H7 (cell line): ENCODE measurements at places on chromosomes 4 and X.
A peak's percentile ranks its signal among the peaks of the same experiment; 100 is the strongest.

DNA sequence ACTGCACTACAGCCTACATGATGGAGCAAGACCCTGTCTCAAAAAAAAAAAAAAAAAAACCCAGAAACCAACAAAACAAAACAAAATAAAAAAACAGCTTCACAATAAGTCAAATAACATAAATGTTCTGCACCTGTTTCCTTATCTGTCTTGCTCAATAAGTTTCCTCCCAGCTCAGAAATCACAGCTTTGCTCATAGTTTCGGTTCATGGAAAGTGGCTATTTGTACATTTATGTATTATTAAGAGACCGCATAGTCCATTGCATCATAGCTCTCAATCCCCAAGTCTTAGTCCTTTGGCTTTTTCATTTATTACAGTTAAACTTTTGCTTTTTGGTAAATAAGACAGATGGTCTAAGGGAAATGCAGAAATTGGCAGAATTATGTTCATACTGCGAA, 24.4 kb upstream of the CFAP299 start:
- no peak for DNase-seq

DNA sequence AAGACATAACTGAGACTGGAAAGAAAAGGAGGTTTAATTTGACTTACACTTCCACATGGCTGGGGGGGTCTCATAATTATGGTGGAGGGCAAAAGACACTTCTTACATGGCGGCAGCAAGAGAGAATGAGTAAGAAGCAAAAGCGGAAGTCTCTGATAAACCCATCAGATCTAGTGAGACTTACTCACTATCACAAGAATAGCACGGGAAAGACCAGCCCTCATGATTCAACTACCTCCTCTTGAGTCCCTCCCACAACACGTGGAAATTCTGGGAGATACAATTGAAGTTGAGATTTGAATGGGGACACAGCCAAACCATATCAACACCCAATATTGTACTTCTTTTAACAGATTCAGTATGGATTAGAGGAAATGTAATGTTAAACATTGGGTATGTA, 646.6 kb downstream of the ANKRD50 start:
- DNase-seq, result no peak

DNA sequence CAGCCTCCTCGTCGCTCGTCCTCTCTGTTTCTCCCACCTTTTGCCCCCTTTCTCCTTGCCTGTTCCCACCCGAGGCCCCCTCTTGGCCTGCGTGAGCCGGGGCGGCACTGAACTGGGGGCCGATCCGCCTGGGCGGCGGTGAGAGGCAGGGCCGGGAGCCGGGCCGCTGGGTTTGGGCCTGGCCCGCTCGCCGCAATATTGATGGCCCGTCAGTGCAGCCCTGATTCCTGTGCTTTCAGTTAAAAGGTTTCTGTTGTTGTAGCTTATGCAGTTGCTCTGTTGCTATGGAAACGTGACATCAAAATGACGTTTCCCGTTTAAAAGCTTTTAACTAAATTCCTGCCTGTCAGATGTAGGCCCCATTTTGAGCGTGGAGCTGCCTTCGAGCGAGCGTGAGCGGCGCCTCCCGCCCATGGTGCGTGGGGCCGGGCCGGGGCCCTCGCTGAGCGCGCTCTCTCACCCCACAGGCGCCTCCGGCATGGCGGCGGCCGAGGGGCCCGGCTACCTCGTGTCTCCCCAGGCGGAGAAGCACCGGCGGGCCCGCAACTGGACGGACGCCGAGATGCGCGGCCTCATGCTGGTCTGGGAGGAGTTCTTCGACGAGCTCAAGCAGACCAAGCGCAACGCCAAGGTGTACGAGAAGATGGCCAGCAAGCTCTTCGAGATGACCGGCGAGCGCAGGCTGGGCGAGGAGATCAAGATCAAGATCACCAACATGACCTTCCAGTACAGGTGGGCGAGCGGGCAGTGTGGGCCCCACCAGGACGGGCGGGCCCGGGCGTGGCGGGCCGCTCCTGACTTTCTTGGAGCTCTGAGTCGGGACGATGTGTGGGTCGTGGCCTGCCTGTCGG, at the start of gene MSANTD1:
TSS of gene MSANTD1 (plus strand) at position 349 of the 851 bp plus-strand sequence. CDS start at position 413, 64 bp downstream.
- DNase-seq, result no peak

GRCh38 chrX:103831342-103831802, 685 bp downstream of the RAB9B start:
- DNase-seq, result peak; percentile 5

DNA sequence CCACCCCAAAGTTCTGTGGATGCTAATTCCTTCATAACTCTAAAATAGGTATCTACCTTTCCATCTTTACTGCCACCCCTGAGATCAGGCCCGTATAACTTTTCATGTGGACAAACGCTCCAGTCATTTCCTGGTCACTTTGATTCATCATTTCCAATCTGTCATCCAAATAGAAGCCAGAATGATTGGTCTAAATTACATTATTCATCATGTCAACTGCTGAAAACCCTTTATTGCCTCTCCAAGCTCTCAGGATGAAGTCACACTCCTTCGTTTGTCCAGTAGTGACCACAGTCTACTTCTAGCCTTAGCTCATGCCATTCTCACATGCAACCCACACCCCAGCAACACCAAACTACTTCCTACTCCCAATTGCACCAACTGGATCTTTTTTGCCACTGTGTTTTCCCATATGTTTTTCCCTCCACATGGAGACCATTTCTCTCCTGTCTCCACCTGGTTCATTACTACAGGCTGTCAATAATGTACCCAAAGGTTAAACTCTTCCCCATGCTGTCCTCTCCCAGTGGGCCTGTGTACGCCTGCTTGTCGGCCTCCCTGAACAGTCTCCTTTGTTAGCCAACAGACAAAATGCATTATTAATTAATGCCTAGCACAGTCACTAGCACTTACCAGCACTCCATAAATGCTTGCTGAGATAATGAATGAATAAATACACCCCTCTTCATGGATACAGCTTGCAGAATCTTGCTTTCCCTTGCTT, 382.6 kb upstream of the NOCT start:
- no peak for DNase-seq

GRCh38 chrX:107880054-107880610, 54.5 kb downstream of the MID2 start:
- DNase-seq, result no peak

DNA sequence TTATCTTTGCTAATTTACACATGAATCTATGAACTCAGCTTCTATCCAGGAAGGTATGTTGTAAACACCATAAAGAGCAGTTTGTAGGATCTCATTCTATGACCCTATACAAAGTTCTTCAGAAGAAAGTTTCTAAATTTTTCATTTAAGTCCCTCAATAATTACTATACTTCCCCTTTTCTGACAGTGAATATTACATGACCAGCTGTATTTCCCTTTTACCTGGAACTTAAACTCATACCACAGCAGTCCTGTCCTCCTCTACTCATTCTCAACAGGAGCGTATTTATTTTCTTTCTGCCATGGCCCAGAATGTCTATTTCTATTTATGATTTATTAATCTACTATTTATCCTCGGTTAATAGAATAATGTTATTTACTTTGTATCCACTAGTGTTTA, 15.8 kb downstream of the RASGEF1B start:
- no peak for DNase-seq

GRCh38 chr4:4778554-4778953, 80.9 kb upstream of the MSX1 start:
- no peak for DNase-seq

DNA sequence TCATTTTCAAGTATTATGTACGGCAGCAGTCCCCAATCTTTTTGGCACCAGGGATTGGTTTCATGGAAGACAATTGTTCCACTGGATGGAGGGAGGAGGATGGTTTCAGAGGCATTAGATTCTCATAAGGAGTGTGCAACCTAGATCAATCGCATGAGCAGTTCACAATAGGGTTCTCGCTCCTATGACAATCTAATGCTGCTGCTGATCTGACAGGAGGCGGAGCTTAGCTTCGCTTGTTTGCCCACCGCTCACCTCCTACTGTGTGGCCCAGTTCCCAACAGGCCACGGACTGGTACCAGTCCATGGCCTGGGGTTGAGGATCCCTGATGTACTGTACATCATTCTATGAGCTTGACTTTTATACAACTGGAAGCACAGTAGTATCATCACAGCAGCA, 48.4 kb downstream of the SMIM20 start:
- no peak for DNase-seq

- DNase-seq, result no peak
Observed at GRCh38 chrX:13966793-13967125, 62.9 kb downstream of the GEMIN8 start.

DNA sequence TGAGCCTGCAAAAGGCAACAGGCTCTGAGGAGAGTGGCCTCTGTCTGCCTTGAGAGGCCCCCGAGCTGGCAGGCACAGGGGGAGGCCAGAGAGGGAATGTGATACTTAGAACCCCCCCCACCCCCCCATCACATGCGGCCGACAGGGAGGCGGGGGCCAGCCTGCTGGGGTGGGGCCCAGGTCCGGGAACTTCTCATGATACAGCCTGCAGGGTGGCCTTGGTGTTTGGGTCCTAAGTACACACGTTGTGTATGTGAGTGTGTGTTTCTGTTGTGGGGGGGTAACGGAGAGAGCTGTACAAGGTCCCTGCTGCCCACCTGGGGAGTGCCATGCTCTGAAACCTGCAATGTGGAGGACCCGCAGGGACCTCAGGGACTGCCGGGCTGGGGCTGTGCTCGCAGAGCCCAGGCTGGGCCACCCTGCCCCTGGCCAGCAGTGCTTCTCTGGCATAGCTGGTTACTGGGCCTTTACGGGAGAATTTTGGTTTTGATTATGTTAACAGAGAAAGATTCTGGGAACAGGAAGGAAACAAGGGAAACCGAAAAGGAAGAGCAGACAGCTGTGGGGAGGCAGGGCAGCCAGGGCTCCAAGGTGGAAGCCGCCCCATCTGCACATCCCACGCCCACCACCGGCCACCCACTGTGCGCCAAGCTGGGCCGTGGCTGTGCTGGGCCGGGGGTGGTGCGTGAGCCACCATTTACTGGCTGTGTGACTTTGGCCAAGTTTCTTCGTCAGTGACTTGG, 19.9 kb downstream of the SH3BP2 start:
- DNase-seq, result no peak

GRCh38 chrX:9539605-9540387, 74.9 kb downstream of the TBL1X start:
- no peak for DNase-seq

GRCh38 chr4:55029821-55030503, 95.4 kb downstream of the KDR start:
- peak; percentile 41 for DNase-seq

GRCh38 chr4:27357283-27357682, 496.6 kb downstream of the STIM2 start:
- DNase-seq, result peak; percentile 9

DNA sequence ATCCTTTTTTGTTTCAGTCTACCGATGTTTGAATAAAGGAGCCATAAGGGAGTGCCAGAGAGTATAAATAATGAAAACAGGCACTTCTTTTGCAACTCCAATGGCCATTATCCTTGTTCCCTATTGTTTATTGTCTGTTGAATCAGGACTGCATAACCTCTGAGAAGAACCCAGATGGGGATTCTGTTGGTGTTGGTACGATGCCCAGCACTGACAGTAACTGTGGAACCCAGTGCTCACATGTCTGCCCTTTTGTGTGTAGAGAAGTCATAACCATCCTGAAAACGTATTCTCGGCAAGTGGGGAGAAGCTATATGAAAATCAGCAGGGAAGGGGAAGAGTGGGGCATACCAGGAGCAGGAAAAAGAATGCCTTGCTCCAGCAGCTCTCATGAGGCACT, 195.1 kb upstream of the EDNRA start:
- no peak for DNase-seq

GRCh38 chrX:46463682-46464081, 81.5 kb downstream of the ZNF674 start:
- no peak for DNase-seq

GRCh38 chrX:112759966-112760365, 80.2 kb upstream of the LHFPL1 start:
- no peak for DNase-seq

DNA sequence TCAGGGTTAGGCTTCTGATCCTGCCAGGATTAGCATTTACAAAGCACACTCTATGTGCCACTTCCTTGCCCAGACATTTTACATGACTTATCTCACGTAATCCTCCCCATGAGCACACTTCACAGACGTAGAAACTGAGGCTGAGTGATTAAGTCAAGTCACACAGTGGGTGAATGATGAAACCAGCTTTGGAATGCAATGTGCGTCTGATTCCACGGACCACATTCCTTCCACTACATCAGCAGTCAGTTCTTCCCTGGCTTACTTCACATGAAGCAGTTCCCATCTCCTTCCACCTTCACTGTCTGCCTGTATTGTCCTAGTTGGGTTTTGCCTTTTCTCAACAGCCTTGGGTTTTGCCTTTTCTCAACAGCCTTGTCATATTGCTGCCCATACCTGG, 134.3 kb upstream of the PPARGC1A start:
- DNase-seq, result no peak

- DNase-seq, result no peak
Observed at GRCh38 chr4:112865443-112865842, 184.0 kb upstream of the ANK2 start.

DNA sequence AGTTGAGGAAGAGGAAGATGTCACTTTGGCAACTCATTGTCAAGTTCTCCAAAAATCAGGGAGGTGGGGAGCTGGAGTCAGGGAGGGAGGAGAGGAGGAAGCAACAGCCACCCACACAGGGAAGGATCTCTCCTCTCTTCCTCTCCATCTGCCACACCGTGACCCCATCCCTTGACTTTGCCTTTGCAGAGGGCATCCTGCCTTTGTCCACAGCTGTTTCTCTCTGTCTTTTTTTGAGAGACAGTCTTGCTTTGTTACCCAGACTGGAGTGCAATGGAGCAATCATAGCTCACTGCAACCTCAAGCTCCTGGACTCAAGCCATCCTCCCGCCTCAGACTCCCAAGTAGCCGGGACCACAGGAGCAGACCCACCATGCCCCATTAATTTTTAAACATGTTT, 276.0 kb downstream of the SHOX start:
- no peak for DNase-seq

DNA sequence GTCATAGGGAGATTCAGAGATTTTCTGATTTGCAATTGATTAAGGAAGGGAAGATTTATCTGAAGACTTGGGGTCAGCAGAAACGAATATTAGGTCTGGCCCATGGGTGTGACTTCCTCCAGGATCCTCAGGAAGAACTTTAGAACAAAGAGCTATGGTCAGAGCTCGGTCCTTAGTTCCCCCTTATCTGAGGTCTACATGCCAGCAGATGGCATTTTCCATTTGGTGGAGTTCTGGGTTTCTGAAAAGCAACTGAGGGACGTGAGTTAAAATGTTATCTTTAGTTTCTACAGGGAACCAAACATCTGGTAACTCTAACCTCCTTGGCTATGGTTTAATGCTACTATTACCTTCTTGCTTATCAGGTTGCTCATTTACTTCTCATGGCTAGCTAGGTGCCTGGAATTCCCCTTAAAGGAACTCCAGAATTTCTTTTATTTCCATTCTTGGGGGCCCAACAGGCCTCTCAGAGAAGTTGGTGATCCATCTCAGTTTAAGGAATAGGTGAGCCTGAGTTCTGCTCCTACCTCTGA, 40.7 kb downstream of the KLF3 start:
- no peak for DNase-seq

- DNase-seq, result no peak
Observed at GRCh38 chr4:124046190-124046589, 649.6 kb downstream of the SPRY1 start.

DNA sequence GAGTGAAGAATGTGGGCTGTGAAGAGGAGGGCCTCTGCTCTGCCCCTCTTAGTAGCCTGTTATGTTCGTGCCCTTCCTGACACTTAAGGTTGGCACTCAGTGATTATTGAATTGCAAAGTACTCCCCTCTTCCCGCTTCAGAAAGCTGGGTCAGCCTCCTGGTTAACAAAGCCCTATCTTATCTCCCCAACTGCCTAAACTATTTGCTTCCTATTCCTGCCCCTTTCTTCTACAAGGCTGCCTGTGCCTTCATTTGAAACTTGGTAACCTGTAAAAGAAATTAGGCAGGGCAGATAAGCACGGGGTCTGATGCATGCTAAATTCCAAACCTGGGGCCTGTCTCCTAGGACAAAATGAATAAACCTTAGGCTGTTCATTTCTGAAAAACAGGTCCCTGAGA, 23.1 kb upstream of the TMEM150C start:
- no peak for DNase-seq
